ENCODE measurements at places on chromosomes 6 and 20. TPM values are rescaled to one million over a fixed set of nuclear protein-coding genes. Genes with fewer than 3 reads are reported as not detected.
A peak's percentile ranks its signal among the peaks of the same experiment; 100 is the strongest.

DNA sequence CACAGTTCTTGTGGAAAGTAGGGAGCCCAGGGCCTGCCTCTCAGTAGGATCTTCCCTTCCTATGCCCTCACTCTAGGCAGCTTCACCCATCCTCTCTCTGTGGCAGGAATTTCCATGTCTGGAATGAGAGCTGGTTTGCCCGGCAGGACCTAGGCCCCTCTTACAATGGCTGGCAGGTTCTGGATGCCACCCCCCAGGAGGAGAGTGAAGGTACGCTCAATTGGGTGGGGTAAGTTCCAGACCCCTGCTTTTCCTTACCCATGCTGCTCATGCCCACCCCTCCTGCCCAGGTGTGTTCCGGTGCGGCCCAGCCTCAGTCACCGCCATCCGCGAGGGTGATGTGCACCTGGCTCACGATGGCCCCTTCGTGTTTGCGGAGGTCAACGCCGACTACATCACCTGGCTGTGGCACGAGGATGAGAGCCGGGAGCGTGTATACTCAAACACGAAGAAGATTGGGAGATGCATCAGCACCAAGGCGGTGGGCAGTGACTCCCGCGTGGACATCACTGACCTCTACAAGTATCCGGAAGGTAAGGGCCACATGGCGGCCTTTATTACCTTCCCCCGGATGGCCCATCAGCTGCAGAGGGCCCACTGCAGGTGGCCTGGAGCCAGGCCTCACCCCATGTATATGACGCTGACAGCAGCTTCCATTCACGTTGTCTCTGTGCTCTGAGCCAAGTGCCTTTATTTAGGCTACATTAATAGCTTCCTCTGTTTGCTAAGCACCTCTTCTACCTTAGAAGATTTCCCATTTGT lies 22.8 kb downstream of the TGM6 start:
- DNase-seq: no peak

- DNase-seq: no peak
These were observed 12.1 kb downstream of the BPIFB3 start for GRCh38 chr20:33065785-33066184.

The MYMX gene
- not detected for total RNA-seq

DNA sequence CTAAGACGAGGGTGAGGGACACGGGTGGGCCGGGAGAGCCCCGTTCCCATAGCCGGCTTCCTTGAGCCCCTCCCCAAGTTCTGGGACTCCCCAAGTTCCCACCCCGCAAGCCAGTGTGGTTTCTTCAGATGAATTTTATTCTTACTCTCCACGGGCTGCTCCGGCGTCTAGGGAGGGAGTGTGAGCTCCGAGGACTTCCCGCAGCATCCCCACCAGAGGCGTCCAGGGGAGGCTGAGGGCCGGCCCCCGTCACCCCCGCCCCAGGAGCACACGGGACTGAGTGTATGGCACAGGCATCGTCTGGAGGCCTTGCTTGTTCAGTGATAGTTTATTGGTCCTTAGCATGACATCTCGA lies 10.0 kb upstream of the SLC4A11 start:
- no peak for DNase-seq

DNA sequence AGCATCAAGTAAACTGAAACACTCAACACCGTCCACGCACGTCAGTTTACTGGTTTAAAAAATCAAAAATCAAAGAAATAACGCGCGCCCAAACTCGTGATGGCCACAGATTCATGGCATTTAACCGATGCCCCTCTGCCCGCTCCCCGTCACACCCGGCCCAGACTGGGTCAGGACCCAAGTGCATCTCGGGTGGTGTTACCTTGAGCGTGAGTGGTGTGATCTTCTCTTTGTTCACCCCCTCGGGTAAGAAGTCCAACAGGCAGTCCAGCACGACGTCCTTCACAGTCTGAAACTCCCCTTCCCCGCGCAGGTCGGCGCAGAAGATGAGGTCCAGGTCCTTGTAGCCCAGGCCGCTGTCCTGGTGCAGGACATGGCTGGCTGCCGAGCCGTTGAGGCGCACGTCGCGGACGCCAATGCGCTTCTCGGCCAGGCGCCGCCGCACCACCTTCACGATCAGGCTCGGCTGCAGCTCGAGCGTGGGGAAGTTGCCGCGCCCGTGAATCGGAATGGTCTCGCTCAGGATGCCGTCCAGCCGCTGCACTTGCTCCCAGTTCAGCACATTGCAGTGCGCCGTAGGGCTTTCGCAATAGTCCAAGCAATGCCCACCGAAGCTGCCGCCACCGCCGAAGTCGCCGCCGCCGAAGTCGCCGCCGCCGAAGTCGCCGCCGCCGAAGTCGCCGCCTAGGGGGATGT lies 945 bp downstream of the TENT5A start:
- peak; percentile 62 for DNase-seq

- DNase-seq: no peak
These were observed 680.4 kb upstream of the IMPG1 start for GRCh38 chr6:76752841-76753240.

The SEMG1 gene
- total RNA-seq: not detected

The GRIK2 gene
- total RNA-seq: 0.14 TPM

The LAMA4 gene
- total RNA-seq: not detected

DNA sequence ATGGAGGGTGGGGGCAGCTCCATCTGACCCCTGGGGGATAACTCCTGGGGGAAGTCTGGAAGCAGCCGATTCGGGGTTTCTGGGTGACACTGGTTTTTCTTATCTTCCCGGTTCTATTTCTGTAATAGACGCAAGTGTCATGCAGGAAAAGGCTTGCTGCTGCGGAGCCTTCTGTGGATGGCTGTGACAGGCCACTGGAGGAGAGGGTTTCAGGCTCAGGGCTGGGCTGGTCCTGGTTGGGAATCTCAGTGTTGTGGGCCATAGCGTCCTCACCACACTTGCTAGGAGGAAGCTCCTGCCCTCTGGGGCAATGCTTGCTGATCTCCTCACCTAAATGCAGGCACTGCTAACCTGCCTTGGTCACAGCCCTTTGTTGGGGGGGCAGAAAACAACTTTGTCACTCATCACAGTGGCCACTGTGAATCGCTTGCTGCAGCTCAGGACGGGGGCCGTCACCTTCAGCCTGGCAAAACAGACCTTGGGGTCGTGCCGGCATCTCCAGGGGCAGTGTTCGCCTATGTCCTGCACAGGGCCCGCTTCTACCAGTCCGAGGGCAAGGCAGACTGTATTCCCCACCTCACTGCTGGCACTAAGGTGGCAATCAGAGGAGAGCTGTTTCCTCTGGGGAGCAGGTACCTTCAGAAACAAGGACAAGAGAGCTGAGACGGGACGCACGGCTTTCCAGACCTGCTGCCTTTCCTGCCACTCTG lies 4.4 kb upstream of the TUBB1 start:
- DNase-seq: no peak

GRCh38 chr6:431986-432385 lies 40.4 kb downstream of the IRF4 start:
- peak; percentile 67 for DNase-seq

The DEFB112 gene
- not detected for total RNA-seq

The LGSN gene
- total RNA-seq: 0.17 TPM
